T-helper 22 cell (primary cell): ENCODE measurements at places on chromosomes 13 and 19.

- no peak for DNase-seq
Observed at GRCh38 chr19:39637891-39638290, 17.8 kb upstream of the LGALS16 start.

DNA sequence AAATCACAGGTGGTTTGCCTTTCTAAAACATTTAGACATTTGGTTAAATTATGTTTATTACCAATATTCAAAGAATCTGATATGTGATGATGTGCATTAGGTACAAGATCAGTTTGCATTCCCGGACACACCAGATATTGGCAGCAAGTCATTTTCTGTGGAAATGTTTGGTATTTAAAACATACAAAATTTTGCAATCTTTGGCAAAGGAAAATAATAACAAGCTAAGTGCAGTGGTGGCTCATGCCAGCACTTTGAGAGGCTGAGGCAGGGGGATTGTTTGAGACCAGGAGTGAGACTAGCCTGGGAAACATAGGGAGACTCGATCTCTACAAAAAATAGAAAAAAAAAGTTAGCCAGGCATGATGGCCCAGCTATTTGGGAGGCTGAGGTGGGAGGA lies 29.1 kb upstream of the TSC22D1 start:
- no peak for DNase-seq

DNA sequence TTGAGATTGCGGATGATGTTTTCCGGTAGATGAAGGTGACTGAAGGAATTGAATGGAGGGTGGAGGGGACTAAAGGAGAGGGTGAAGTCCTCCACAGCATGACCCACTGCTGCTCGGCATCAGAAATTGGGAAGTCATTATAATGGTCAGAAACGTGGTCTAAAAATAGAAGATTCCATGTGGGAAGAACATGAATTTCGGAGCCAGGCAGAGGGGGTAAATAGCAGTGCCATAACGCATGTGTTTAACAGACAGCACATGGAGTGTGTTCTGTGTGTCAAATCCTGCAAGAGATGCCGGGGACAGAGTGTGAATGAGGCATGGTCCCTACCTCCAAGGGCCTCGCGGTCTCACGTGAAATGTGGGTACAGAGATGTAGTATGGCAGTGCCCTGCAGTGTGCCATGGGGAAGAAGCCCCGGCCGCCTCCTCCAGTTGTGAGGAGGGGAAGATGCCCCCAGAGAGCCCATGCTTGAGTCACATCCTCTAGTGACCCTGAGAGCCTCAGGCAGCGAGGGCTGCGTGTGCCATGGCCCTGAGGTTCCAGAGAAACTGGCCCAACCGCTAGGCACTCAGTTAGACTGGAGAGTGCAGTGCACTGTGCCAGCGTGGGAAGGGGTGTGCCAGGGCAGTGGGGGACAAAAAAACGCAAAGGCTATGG lies 106.1 kb downstream of the COL4A2 start:
- no peak for DNase-seq

GRCh38 chr13:30810261-30810701 lies 74.9 kb downstream of the ALOX5AP start:
- no peak for DNase-seq

DNA sequence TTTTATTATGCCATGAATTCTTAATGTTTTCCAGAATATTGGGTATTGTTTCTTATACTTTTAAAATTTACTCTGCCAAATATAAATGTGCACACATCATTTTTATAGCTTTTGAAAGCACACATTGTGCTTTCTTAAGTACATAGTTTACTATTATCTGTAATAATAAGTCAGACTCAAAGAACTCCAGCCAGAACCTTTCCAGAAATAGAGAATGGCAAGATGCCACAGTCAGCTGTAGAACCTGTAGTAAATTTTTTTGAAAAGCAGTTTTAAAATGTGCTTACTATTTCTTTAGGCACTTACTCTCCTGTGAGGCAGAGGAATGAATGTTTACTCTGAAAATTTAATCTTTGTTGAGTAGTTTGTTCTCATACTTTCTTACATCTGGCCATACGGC lies 1287.1 kb downstream of the PCDH9 start:
- DNase-seq: no peak

GRCh38 chr19:15111758-15112157 lies 4.6 kb downstream of the SYDE1 start:
- DNase-seq: no peak

DNA sequence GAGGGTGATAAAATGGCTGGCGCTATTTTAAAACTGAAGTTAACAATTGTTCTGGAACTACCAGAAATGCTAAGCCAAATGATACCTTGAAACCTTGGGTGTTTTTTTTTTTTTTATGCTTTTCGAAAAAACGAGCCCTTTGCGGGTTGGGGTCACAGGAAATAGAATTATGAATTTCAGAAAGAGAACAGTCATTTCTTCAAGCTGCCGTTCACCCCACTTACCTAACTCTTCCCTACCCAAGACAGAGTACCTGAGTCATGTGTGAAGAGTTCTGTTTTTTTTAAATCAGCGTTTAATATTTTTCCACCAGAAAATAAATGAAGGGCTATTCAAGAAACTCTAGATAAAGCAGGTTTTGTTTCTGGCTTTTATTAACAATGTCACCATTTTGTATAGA lies 35.3 kb downstream of the KLF2 start:
- no peak for DNase-seq

- DNase-seq: no peak
Observed at GRCh38 chr13:110562036-110562597, 595 bp upstream of the RAB20 start.

- DNase-seq: no peak
Observed at GRCh38 chr19:58218899-58219298, 9.8 kb upstream of the ZNF544 start.

- no peak for DNase-seq
Observed at GRCh38 chr13:111006506-111007031, 91.7 kb upstream of the ANKRD10 start.

DNA sequence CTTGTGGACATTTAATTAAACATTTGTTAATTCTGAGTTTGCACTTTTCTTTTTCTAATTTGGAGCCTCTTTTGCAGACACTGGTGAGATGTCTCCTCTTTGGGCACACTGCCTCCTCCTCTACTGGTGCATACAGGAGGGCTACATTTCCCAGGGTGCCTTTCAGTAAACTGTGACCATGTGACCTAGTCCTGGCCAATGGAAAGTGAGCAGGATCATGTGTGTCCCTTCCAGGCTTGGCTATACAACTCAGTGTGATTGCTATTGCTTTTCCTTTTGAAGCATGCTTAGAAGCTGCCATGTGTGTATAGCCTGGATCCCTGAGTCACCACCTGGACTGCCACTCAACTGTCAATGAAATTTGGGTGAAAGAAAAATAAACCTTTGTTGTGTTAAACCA lies 4.5 kb downstream of the IZUMO2 start:
- DNase-seq: no peak

DNA sequence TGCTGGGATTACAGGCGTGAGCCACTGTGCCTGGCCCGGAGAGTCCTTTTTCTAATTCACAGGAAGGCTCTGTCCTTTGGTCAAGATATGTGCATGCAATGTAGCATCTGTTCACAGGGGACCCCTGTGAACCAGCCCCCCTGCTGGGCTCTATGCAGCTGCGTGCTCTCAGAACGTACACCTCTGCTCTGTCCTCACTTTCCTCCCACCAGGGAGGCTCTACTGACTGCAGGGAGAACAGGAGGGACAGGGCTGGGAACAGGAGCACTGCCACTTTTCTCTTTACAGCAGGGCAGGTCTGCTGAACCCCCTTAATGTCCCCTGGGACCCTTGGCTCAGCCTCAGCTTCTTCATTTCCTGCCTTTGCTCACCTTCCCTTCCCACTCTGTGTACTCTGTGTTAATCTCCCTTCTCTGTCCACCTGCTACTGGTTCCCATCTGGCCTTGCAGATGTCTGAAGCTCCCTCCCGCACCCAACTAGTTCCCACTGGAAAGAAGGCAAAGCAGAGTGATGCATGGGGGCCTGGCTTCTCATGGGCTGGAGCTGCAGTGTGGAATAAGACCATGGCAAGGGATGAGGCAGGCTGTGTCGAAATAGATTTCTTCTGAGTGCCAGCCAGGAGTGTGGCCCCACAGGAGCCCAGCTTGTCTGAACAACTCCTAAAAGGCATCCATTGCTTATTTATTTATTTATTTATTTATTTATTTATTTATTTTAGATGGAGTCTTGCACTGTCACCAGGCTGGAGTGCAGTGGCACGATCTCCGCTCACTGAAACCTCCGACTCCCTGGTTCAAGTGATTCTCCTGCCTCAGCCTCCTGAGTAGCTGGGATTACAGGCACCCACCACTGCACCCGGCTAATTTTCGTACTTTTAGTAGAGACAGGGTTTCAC lies 7.2 kb downstream of the ADGRE2 start:
- DNase-seq: no peak
